ENCODE measurements at places on chromosomes 7 and 10.

DNA sequence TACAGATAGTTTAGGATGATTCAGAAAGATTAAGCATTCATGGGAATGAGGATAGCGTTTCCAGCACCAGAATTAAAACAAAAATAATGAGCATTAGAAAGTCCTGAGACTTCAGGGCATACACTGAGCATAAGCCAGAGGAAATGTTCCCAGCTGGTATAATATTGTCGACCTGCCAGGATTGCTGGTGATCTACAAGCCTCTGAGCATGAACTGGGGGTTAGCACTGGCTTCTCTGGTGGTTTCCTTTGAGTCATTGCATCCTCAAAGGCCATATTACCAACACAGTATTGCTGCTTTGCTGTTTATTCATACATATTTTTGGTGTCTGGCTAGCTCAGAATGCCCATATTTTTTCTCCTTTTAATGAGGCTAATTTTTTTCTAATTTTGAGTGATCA lies 10.7 kb upstream of the ATRNL1 start:
- DNase-seq: no peak

GRCh38 chr7:71753236-71753635 lies 621.3 kb downstream of the GALNT17 start:
- no peak for DNase-seq

DNA sequence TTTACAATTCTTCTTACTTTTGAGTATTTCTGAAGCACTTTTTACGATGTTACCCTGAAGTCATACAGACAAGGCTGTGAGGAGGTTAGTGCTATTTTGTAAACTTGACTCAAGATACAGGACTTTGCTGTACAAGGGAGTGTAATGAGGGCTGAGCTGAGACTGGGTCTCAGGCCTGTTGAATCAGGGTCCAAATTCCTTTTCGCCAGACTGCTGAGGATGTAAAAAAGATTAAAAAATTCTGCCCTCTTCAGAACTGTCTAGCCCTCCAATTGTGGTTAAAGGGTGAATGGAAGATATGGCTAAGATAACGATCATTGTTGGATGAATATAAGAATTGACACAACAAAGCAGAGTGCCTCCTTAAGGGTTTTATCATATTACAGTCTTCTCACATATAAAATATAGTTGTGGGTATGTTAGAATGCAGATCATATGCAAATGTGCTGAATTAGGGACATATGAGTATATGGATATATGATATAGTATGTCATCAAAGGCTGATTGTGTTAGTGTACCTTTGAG lies 165.4 kb downstream of the SUGCT start:
- no peak for DNase-seq

- no peak for DNase-seq
Measured at GRCh38 chr10:83765731-83766130, 373.6 kb upstream of the GHITM start.

GRCh38 chr10:19483421-19483820 lies 332.8 kb upstream of the PLXDC2 start:
- no peak for DNase-seq

GRCh38 chr10:17965649-17966235 lies 14.0 kb downstream of the SLC39A12 start:
- DNase-seq: no peak

- DNase-seq: no peak
Measured at GRCh38 chr7:147700702-147701101, 889.9 kb upstream of the C7orf33 start.

- DNase-seq: no peak
Measured at GRCh38 chr7:127290801-127291361, 38.1 kb upstream of the GRM8 start.

GRCh38 chr7:138186951-138187351 lies 110.7 kb downstream of the AKR1D1 start:
- DNase-seq: no peak

DNA sequence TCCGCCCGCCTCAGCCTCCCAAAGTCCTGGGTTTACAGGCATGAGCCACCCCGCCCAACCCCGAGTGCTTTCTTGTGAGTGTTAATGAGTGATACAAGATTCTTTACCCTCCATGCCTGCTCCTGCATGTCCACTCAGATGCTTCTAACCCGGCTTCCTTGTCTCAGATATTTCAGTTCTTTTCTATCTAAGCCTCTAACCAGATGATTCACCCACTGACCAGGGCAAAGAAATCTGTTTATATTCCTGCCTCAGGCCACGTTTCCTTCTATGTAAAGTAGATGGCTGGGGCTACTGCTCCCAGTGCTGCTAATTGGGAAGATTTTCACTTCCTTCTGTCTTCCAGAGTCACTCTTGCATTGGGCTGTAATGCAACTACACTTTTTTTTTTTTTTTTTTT lies 395.1 kb upstream of the ANKRD30A start:
- DNase-seq: no peak

DNA sequence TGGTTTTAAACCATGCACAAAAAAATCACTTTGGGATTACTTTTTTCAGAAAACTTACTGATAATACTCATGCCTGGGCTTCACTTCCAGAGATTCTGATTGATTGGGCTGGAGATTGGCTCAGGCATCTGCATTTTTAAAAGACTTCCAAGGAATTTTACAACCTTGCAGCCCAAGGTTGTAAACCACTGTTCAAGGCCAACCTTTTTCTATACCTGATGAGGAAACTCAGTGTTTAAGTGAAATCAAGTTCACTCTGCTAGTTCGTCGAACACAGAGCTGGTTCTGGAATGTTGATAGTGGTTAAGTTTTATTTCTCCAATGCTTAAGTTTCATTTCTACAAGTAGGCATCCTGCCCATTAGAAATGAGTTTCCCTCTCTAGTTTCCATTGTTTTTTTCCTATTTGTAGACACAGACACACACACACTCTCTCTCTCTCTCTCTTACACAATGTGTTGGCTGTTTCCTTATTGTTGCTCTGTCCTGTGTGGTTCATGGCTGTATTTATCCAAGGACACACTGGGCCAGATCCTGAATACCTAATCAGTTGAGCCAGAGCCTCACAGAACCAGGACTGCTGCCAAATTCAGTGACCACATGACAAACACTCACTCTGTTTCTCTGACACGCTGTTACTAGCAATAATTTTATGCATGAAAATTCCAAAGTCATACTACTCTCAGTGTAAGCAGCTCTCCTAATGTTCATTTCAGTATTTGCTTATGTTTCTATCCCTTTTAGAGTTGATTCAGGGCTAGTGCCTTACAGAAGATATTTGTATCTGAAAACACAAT lies 3.7 kb upstream of the IFIT1B start:
- DNase-seq: peak; percentile 93

- no peak for DNase-seq
Measured at GRCh38 chr7:138753150-138753518, 44.7 kb upstream of the TMEM213 start.
